ENCODE measurements at places on chromosomes 3 and 15.

- no peak for DNase-seq
Measured at GRCh38 chr3:129325383-129325782, 46.7 kb downstream of the HMCES start.

DNA sequence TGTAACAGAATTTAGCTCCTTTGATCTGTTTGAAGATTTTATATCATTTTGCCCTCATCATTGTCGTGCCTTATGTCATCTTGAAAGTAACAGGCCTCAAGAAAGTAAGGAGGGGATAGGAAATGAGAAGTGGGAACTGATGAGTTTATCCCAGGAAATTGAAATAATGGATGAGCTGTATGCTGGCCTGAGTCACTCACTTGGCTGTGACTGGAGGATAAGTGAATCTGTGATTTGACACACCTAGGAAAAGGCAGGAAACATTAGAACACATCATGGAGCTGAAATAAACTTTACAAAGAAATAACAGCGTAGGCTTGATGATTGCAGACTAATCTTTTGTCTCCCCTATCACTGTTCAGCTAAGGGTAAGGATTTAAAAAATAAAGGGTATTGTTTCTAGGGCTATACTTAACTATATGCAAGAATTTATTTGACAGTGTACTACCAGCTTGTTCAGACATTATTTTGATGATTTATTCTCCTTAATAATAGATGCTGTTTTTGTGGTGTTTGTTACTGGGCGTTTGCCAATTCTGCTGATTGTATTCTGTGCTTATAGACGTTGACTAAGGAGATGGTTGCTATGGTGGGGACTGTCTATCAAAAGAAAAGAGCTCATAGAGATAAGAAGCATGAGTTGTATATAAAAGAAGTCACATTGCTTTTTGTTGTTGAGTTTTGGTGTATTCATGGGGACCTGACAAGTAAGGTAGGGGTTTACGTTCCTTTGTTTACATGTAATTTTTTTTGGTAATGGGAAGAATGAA, 105.6 kb upstream of the ROPN1 start:
- DNase-seq, result no peak

GRCh38 chr3:135271177-135272025, 476.3 kb downstream of the EPHB1 start:
- no peak for DNase-seq

GRCh38 chr3:115624029-115624741, 875 bp downstream of the GAP43 start:
- DNase-seq, result no peak

DNA sequence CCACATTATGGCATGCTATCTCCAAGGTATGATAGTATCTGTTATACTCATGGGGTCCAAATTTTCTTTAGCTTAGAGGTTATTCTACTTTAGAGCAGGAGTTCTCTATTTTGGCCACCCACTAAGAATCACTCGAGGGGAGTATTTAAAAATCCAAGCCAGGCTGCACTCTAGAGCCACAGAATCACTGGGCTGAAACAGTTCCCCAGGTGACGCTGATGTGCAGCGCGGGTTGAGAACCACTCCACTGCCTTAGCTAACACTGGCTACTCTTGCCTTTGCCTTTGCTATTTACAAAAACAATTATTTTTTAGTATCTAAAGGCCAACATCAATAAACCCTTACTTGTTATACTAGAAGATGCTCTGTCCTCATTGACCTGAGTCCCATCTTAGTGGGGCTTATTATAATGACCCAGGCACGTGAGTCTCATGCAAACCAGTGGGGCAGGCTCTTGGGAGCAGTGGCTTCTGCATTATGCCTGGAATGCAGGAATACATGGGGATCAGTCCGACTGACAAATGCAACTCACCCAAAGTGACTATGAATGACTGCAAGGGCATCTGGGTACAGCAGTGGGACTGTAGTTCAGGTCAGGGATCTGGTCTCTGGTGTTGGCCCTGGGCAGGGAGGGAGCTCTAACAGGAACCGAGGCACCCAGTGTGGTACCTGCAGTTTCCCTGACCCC, 21.7 kb upstream of the CGNL1 start:
- DNase-seq, result no peak
